ENCODE measurements at places on chromosomes 3 and 15.

GRCh38 chr15:58734859-58735258 is 14.6 kb downstream of the ADAM10 start:
- no peak for DNase-seq

GRCh38 chr3:36904641-36905040 is 40.2 kb downstream of the TRANK1 start:
- no peak for DNase-seq

DNA sequence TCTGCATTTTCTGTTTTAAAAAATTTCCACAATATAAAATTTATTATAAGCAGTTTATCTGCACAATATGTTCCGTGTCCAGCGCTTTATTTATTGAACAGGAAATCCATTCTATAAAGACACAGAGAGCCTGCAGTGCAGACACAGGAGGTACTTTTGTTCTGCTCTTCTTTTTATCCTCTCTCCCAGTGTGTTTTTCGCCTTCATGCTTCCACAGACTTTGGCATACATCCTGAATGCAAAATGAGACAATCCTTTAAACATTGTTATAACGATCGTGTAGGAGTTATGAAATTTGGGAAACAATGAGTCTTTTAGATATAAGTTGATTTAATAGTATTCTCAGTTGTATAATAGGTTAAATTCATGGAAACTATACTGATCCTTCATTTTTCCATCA is 749.2 kb downstream of the NAALADL2 start:
- no peak for DNase-seq

- DNase-seq = no peak
These were observed 211.6 kb upstream of the LRRN1 start for GRCh38 chr3:3587647-3587972.

GRCh38 chr3:5017925-5018531 is 38.8 kb downstream of the BHLHE40 start:
- no peak for DNase-seq

DNA sequence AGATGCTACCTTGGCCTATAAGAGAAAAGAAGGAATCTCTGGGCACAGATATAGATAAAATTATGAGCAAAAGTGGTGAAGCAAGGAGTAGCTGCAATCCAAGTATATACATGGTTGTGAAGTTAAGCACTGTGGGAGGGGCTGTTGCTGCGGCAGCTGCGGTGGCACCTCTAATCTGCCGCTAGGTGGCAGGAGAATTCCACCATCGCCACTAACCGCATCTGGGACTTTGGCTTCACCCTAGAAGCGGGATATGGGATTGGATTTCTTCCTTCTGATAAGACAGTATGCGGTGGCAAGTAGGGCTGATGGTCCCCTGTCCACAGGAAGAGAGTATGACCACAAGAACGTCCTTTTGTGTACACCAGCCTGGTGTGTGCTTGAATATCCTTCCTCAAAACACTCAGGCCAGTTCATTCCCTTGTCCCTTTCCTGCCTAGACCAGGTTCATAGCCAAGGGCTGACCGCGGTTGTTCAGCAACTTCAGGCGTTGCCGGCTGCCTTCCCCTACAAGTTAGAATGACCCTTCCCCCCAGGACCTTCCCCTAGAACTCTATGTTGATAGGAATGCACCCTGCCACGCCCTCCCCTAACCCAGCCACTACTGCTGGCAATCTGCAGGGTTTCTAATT is 5.1 kb downstream of the MAGEL2 start:
- DNase-seq = no peak

- no peak for DNase-seq
These were observed 165.8 kb downstream of the ERC2 start for GRCh38 chr3:56302417-56302816.

DNA sequence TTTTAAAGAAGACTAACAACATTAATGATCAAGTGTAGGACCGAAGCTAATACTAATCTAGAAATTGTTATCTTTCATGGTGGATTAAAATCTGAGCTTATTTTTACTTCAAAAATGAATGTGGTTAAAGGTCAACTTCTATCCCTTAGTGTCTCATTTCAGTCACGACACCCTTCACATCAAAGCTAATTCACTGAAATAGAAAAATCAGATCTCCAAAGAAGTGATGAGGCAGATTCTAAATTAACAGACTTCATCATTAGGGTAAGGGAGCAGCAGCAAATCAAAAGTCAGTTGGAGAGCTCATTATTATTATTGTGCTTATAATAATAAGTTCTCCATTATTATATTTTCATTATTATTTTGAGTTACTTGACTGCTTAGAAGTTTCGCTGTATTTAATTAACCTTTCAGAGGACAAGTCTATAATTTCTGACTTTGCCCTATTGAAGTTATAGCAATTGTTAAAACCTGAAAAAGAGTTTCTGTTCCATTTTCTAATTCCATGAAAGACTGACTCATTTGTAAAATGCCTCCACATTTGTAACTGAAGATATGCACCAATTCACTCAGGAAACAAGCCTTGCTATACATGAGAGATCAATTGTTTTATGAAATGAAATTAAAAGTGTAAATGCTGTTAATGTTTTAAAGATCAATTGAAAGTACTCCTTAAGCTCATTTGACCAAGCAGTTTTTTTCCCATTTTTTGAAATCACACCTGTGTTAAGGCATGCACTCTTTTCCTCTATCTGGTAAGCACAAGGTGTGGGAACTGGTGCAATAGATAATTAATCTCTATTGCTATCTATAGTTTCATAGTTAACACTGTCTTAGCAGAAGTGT is 23.1 kb upstream of the CMC1 start:
- no peak for DNase-seq

DNA sequence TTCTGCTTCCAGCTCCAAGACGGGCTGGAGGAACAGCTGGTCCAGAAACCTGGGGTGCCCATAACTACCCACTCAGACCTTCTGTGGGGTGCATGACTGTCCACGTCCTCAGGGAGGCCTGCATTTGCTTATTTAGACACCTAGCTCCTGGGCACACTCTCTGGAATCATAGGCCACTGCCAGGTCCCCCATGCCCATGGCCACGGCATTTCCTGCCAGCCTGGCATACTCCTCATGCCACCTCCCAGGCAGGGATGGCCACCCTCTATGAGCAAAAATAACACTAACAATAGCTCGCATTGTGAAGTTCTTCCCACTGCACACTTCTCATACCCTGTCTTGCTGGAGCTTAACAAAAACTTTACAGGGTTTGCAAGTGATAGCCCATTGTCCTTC is 166.9 kb upstream of the TPM1 start:
- no peak for DNase-seq

GRCh38 chr3:153171918-153172317 is 9.9 kb downstream of the RAP2B start:
- no peak for DNase-seq

DNA sequence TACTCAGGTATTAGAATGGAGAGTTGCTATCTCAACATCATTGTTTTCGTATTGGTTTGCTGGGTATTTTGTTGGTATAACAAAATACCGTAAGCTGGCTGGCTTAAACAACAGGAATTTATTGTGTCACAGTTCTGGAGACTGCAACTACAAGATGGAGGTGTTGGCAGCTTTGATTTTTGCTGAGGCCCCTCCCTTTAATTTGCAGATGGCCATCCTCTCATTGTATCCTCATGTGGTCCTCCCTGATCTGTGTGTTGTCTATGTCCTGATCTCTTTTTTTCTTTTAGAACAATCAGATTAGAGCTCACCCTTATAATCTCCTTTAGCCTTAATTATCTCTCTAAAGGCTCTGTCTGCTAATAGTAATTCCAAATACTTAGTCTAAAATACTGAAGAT is 299.8 kb upstream of the GOLIM4 start:
- DNase-seq = no peak

GRCh38 chr3:14425581-14426304 is 23.3 kb downstream of the SLC6A6 start:
- DNase-seq = no peak

DNA sequence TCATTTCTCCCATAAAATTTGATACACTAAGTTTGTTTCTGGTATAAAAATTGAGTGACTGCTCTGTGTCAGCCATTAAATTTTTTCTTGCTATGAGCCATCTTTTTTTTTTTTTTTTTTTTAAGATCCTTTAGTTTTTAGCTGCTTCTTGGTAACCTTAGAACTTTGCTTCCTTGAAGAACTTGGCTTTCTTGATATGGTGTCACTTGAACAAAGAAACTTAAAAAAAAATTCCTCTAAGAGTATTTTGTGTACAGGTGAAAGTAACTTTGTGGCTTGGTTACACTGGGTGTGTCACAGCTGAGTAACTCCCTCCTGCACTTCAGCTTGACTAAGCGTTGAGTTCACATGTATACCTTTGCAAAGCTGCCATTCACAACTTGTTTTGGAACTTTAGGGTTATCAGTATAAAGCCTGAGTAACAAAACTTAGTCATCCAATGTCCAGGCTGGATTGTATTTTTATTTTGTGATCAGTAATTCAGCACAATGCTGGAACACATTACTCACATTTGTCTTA is 6.5 kb downstream of the CHD2 start:
- DNase-seq = no peak

All from bone marrow (tissue), 2 donors.